ENCODE measurements at places on chromosomes 4 and X.
A peak's percentile ranks its signal among the peaks of the same experiment; 100 is the strongest.

DNA sequence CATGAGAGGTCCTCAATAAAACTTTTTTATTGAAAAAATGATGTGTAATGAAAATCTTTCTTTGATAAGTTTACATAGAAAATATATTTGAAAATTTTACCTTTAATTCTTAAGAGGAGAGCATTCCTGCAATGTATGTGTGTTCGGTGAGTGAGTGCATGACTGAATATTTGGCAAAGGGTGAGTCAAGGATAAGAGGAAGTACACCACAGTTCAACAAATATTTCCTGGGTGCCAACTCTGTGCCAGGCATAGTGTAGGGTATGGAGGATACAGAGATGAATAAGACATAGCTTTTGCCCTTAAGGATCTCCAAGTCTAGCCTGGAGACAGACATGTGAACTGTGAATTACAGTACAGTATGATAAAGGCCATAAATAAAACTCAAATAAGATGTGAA, 84.7 kb upstream of the GPR101 start:
- DNase-seq: no peak

DNA sequence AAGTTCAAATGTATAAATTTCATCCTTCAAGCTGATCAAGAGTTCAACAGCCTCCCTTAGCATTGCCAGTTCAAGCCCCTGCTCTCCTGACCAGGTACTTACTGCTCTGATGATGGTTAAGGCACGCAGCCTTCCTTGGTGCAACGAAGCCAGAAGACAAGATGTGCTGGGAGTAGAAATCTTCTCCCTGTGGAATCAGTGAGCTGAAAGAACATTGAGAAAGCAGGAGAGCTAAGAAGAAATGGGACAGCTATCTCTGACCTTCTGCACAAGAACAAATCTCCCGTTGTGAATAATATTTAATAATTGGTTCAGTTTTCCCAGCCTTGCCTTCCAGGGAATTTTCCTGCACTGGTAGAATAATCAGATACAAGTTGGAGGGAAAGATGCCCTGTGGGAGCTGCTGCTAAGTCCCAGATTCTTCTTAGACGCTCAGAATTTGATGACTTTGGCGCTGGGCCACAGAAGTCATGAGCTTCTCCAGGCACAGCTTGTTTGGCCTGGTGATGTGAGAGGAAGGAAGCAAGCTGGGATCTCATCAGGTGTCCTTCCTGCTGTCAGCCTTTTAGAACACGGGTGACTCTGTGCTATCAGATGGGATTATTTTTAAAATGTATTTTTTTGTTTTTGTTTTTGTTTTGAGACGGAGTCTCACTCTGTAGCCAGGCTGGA, 77.8 kb downstream of the CD38 start:
- DNase-seq: peak; percentile 35

DNA sequence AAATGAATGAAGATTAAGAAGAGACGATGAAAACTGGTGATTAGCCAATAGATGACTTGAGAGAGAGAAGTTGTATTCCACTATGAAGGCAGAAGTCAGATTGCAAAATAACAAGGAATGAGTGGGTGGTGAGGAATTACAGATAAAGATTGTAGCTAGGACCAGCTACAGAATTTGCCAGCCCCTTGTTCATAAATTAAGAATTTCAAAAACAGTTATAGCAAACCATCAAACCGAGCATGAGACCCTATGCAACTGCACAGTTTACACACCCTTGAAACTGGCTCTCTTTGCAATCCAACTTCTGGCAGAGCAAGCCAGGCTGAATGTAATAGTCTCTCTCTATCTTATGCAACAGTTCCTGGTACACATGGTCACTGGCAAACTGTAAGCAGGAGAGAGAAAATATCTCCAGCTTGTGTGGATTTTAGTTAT, 35.2 kb downstream of the STAP1 start:
- no peak for DNase-seq

DNA sequence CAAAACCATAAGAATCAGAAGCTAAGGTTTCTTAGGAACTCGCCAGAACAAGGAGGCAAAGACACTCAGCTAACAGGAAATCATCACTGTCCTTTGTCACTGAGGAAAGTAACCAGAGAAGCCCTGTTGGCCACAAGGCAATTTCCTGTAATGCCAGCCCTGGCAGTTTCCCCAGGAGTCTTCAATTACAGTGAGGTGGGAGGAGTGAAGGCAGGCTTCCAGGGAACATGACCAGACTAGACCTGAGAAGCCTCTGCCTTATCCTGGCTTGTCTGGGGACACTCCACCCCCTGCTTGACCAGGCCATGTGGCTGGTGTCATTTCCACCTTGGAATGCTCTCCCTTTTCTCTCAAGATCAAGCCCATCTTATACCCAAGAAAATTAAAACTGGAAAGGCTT, 125.3 kb downstream of the COL4A6 start:
- no peak for DNase-seq

- DNase-seq: no peak
Observed at GRCh38 chr4:101806914-101807313, 16.4 kb downstream of the BANK1 start.

- no peak for DNase-seq
Observed at GRCh38 chrX:15989716-15990115, 133.6 kb upstream of the GRPR start.

GRCh38 chrX:77167993-77168392, 279.2 kb upstream of the FGF16 start:
- no peak for DNase-seq

DNA sequence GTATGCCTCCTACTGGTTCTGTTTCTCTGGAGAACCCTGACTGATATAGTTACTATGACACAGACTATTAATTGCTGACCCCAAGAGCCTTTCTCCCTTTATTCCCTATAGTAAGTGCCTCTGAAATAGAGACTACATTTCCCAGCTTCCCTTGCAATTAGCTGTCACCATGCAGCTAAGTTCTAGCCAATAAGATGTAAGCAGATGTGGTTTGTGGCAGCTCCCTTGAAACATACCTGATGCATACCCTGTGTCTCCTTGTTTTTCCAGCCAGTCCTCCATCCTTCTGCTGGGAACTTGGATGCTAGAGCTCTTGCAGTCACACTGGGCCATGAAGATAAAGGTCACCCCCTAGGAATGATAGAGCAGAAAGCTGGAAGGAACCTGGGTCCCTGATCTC, 9.7 kb upstream of the TMEM165 start:
- DNase-seq: no peak

DNA sequence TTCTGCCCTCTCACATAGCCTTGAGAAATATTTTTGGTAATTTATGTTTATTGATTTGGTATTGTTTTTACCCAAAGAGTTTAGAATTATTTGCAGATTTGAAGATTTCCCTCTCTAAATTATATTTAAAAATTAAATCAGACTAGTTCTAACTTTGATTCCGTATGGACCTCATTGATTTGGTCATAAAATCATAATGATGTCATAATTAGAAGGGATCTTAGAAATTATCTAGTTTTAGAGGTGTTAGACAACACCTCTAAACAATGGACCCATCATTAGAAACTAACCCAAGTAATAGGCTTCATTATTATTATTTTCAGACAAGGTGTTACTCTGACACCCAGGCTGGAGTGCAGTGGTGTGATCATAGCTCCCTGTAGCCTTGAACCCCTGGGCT, 24.1 kb downstream of the DLG3 start:
- DNase-seq: no peak

DNA sequence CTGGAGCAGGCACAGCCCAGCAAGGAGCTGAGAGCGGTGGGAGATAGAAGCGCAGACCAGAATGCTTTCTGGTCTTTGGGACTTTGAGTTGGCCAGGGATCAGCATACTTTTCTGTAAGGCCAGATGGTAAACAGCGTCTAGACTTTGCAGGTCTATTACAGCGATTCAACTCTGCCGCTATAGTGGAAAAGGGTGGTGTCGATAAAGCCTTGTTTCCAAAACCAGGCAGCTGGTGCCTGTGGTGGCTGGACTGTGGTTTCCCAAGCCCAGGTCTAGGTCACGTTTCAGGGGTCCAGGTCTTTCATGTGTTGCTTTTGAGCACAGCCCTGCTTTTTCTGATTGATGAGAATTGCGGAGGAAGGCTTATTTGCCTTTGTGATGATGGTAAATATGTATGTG, 40.1 kb downstream of the HTT-AS start:
- no peak for DNase-seq

- no peak for DNase-seq
Observed at GRCh38 chrX:129145840-129146272, 377.4 kb downstream of the SMARCA1 start.

GRCh38 chrX:141669689-141670088, 28.9 kb downstream of the SPANXD start:
- DNase-seq: no peak

DNA sequence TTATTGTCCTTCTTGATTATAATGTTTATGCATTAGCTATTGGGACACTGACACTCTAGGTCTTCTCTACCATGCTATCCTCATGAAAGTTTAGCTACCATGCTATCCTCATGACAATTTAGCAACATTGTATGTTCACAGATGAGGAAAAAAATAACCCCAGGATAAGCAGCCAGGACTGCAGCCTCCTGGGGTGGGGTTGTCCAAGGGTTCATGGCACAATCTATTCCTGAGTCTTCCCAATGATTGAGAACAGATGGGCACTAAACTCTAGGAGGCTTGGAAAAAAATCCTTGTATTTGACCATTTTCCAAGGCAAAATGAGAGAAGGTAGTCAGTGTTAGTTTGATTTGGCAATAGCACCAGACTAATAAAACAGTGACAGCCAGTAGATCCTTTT, 619.8 kb upstream of the LCORL start:
- DNase-seq: no peak

DNA sequence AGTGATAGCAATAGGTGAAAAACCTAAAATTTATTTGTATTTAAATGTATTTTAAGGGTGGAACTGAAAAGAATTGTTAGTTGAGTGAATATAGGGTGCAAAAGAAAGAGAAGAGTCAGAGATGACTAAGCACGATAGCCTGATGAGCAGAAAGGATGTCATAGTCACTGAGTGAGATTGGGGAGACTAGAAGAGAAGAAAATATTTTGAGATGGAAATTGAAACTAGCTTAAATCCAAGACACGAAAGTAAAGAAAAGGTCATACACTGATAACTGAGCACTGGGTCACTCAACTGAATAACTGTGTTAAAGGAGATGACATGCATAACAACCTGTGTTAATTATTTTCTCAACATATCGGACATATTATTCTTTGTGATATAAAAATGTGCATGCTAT, 55.5 kb downstream of the SPANXN4 start:
- DNase-seq: no peak

DNA sequence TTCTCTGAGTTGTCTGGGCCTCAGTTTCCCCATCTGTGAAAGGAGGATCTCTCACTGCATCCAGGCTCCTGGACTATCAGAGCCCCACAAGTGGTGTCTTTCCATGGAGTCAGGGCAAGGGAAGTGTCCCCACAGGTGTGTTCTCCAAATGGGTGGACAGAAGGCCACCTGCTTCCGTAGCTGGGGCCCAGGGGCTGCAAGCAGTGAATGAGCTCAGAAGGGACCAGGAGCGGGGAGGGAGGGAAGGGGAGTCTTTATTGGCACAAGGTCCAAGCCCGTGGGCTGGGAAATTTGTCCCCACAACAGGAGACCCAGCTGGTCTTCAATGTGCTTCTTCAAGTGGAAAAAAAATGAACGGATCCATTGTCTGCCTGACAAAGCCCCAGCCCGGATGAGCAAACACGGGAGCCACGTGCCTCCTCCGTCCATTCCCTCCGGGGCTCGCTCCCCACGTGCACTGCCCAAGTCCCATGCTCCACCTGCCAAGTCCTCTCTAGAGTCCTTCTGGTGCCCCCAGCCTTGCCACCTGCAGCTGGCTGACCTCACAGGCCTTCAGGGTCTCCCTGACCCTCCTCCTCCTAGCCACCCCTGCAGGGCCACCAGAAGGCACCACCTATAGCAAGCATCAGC, 72.0 kb downstream of the JAKMIP1 start:
- DNase-seq: no peak

- DNase-seq: no peak
Observed at GRCh38 chr4:17376205-17376604, 135.7 kb downstream of the QDPR start.
